ENCODE measurements at places on chromosomes 1 and 21.

DNA sequence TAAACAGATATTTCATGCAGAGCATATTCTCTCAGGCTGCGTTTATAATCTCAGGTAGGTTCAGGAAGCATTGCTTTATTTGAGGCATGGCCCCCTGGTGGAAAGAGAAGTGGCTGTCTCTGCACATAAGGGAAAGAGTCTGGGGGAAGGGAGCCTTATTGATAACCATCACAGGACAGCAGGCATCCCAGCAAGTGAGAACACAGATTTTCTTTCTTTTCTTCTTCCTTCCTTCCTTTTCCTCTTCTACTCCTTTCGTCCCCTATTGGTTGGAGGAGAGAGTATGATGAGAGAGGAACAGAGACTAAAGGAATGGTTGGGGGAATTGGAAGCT is 21.9 kb downstream of the TSNAX start:
- DNase-seq: no peak

- DNase-seq: no peak
Observed at GRCh38 chr1:6923416-6923815, 138.2 kb downstream of the CAMTA1 start.

- no peak for DNase-seq
Observed at GRCh38 chr1:209732725-209733124, 23.1 kb upstream of the TRAF3IP3 start.

DNA sequence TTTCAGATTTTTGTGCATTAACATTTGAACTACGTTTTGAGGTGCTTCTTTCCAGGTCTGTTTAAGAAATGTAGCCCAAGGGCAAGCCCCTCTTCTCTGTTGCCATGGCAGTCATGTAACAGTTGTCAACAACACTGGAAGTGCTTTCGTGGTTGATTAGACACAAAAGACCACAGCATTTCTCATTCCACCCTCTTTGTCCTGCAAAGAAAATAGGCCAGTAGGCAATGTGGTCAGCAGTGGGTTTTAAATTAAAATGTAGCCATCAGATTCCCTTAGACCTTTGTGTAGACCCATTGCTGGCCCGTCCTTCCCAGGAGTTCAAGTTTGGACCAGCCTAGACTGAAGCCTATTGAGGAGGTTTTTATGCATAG is 35.4 kb downstream of the VANGL1 start:
- no peak for DNase-seq

DNA sequence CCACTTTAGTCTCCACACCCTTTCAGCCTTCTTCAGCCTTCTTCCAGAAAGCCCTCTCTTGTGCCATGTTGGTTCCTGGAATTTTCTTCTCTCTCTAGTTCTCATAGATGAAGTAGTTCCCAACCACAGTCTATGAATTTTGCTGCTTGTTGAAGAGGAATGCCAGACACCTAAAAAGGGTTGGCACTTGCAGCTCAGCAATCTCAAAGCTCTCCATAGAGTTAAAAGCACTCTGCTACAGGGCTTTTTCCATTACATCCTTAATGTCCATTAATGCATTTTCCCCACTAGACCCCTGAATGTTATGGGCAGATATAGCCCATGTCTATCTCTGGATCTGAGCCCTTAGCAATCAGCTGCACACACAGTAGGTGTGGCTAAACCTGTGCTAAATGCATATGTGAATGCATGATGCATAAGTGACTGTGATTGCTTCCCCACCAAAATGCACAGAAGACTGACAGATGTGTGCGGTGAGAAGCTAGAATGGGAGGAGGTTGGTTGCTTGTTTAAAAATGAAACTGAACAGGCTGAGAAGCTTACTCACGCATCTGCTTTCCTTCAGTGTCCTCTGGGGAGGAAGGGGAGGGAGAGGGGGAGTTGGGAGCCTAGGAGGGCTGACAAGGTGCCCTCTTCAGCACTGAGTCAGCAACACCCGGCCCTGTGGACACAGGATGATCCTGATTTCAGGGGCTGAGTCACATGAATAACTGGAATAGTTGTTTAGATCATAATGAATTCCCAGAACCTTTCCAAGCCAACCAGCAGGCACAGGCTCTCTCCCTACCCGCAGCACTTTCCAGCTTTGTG is 146.1 kb upstream of the FGGY start:
- peak; percentile 94 for DNase-seq

DNA sequence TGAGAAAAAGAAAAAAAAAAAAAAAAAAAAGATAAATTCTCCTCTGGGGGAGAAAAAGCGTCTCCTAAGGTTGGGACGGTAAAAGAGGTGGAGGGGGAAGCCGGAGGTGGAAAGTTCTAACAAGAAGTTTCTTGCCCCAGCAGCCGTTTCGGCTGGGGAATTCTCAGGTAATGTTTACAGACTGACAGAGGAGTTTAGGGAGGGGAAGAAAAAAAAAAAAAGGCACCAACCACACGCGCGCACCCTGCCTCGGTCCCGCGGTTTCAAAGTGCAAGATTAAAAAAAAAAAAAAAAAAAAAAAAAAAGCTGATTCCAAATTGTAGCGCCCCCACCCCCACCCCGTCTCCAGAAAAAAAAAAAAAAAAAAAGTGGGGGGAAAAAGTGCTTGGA is 504 bp downstream of the DHRS3 start:
- no peak for DNase-seq

DNA sequence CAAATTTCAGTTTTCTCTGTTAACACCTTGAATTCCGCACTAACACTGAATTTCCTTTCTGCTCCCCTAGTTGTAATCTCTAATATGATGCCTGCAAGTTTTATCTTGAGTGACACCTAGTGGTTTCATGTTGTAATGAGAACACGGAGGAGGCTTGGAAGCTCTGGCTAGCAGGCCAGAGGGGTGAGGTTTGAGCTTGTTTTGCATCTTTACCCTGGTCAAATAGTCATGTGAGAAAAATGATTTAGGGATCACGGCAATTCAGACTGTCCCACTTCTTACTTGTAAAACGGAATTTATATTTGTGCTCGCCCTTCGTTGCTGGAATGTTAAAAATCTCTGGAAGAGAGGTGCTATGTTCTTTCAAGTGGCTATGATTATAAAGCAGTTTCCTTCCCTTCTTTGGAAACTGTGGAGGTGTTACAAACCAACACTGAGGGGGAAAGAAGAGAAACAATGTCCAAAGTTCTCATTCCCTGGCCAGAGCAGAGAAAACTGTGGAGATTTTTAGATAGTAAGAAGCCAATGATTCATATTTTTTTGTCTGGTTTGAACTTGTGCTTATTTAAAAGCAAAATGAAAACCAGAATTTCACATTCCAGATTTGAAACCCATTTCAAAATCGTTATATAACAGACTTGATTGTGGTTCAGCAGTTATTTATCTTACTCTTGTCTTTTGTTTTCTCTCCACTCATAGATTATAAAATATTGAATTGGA is 5.3 kb upstream of the MROH9 start:
- DNase-seq: no peak

Data from vagina (tissue), 2 donors.